ENCODE measurements at places on chromosomes 7 and 10.

GRCh38 chr10:17062955-17063484 lies 66.6 kb downstream of the CUBN start:
- no peak for DNase-seq

- DNase-seq = no peak
Measured at GRCh38 chr7:5586279-5586962, 162.8 kb upstream of the TNRC18 start.

DNA sequence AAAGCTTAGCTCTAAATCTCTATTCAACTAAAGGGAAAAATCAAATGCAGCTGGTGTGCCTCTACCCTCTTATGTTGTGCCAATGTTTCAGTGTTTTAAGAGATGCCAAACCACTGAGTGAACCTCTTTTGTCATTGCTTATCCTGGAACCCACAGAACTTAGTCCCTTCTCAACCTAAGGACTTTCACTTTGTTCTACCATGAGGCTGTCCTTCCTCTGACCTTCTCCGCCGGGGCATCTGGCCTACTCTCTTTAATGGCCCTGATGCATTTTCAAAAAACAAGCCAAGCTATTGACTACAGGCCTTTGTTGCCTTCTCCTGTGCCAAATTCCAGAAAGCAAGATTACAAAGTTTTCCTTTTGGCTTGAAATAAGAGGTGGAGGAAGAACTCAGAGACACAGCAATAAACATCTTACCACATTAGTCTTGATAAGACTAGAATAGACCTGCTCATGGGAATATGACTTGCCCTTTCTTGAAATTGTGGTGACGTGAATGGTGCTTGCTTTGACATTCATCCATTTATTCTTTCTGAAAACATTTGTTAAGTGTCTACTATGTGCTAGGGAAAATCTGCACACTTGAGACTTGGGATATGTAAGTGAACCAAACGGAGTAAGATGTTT lies 253.2 kb upstream of the SMIM30 start:
- DNase-seq = no peak

DNA sequence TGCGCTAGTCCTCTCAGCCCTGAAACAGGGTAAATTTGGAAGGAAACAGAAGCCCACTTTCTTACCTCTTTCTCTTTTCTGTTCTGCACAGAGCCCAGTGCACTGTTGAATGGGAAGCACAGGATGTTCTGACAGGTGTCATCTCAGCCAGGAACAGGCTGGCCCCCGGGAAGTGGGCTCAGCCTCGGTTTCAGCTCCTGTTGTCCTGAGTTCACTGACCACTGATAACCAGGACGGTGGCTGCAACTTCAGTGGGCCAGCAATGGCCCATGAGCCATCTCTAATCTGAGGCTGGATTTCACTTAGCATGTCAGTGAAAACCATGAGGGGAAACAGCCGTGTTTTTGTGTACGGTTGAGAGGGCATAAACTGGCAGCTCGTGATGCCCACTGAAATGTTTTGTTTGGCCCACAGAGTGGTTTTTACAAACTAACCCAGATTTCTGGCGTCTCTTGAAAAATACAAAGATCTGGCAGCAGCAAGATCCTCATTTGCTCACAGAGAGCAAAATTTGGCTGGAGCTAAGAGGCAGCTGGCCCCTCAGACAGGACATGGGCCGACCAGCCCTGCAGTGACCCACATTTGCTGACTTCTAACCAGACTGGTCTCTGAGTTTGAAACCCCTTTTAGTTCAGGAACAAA lies 455.9 kb downstream of the PAXIP1 start:
- no peak for DNase-seq

- DNase-seq = peak; percentile 46
Measured at GRCh38 chr10:98041352-98042043, 11.1 kb upstream of the CRTAC1 start.

DNA sequence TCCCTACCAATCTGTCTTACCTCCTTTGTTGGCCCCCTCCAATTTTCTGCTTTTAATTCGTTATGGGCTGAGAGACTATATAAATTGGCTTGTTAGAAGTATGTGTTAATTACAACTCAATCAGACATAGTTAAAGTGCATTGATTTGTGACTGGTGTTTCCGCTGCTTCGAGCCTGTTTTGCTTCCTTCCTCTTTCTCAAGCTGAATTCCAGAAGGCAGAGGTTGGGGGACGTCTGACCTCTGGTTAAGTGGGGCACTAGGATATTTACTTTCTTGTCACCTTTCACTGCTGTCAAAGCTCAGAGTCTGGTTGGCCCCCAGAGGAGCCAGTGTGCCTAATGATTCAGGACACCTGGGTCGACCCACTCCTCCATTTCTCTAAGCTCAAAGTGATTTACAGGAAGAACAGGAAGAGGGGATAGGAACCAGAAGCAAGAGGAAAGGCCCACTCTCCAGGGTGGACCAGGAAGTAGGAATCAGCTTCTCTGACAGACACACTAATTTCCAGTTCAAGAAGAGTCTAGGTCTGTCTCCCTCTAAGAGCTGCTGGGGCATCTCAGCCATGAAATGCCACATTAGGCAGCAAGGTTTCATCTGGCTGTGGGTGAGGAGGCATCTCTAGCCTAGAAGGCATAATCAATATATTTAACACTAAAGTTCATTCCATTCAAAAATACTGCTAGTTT lies 397.2 kb upstream of the NPVF start:
- DNase-seq = no peak

DNA sequence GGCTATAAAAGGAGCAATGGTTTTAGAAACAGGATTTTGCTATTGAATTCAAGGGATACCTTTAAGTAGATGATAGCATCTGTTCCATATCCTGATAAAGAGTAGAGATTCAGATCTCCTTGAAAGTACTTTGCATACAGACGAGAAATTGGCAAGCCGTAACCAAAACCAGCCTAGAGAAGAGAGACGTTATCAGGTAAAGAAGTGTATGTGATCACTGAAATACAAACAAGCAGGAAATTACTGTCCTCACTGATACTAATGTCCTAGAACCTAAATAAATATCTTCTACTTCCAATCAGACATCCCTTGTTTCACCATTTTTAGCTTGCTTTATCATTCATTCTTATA lies 9.4 kb downstream of the PDK4 start:
- DNase-seq = no peak

- DNase-seq = peak; percentile 27
Measured at GRCh38 chr10:31340343-31340742, 21.3 kb downstream of the ZEB1 start.

- peak; percentile 66 for DNase-seq
Measured at GRCh38 chr7:36736899-36737211, 12.6 kb upstream of the AOAH start.

- DNase-seq = no peak
Measured at GRCh38 chr10:1209355-1209979, 153.3 kb downstream of the WDR37 start.

- no peak for DNase-seq
Measured at GRCh38 chr7:125567686-125568085, 638.1 kb upstream of the POT1 start.

- no peak for DNase-seq
Measured at GRCh38 chr10:30868611-30869010, 163.1 kb downstream of the ZNF438 start.

DNA sequence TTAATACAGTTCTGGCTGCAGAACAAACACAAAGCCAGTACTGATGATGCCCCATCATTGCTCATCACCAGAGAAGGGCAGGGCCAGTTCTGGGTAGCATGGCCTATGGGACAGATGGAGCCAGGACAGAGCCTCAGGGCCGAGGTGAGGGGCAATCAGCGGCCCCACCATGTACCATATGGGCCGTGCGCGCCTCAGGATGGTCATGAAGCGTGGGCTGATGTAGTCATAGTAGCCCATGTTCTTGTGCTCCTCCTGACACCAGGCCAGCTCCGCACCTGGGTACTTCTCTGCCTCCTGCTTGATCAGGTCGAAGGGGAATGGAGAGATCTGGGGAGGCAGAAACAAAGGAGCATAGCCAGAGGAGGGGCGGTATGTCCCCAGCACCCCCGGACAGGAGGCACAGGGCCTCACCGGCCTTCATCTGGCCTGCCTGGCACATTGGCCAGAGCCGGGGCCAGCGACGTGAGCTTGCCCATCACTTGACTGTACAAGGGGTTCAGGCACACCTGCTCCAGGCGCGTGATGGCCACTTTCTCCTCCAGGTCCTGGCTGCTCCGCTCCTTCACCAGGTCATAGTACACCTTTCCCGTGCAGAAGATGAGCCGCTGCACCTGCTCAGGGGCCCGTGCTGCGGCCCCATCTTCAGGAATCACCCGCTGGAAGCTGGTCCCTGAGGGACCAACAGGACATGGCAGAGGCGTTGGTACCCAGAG lies 26.1 kb downstream of the OGDHL start:
- no peak for DNase-seq

- DNase-seq = no peak
Measured at GRCh38 chr10:111186358-111186757, 109.5 kb downstream of the ADRA2A start.

GRCh38 chr10:117530791-117531190 lies 11.8 kb upstream of the EMX2 start:
- DNase-seq = no peak

DNA sequence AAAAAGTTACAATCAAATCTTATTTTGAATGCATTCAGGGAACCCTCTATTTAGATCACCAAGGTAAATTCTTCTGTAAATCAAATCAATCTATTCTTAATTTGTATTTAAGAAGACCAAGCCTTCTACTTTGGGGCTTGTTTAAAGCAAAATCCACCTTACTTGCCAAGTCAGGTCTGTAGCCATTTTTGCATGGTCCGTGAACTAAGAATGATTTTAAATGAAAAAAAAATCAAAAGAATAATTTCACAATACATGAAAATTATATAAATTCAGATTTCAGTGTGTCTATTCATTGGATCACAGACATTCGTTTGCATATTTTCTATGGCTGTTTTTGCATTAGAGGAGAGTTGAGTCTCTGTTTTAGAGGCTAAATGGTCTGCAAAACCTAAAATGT lies 59.4 kb downstream of the SYPL1 start:
- no peak for DNase-seq

DNA sequence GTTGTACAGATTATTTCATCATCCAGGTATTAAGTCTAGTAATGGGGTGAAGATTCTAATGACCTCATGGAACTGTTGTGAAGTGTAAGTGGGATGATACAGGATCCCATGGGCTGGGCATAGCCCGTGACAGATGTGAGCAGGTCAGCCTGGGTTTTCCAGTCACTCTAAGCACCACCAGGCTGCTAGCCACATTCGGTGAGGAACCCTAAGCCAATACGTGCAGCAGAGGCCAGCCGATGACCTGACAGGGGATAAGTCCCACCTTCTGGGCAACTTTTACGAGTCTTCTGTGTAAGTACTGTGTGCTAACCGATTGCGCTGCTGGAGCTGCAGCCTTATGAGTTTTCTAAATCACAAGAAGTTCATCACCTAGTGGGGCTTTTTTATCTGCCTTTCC lies 7.3 kb downstream of the ZNF503 start:
- no peak for DNase-seq

DNA sequence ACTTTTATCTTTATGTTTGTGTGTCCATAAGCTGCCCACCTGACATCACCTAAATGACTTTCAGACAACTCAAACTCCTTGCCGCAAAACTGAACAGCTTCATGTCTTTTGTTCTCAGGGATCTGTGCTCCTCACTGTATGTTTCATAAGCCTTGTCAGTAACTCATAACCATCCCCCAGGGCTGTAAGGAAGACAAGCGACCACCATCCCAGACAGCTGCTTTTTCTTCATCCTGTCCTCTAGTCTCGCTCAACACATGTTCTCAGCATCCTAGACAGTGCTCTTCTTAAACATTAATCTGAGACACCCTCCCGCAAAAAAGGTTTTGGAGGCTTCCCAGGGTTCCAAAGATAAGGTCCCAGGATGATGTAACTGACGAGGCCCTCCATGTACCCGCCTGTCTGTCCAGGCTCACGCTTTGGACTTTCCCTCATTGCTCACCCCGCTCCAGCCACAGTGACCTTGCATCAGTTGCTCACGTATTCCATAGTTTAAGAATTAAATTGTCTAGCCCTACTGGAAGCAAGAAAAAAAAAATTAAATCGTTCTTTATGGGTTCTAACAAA lies 69.8 kb downstream of the MAP3K8 start:
- DNase-seq = no peak

GRCh38 chr7:158533386-158534133 lies 54.1 kb downstream of the PTPRN2 start:
- no peak for DNase-seq

DNA sequence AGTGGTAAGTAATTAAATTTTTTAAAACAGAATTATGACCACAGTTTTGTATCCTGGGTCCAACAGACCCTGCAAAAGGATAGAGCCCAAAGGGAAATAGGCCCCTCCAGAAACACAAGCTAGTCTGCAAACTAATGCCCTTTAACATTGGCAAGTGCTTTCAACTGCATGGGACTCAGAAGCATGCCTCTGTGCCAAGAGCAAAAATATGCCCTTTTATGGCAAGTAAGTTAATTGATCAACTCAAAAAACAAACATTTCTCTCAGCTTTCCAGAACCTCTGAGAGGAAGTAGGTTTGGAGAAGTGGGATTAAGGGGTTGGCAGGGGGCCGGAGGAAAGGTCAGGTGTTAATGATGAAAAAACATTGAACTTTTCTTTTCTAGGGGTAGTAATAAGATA lies 186.6 kb upstream of the PRSS1 start:
- DNase-seq = no peak

GRCh38 chr7:54897891-54898290 lies 120.9 kb upstream of the EGFR start:
- no peak for DNase-seq

GRCh38 chr10:113278664-113279063 lies 274.2 kb upstream of the HABP2 start:
- no peak for DNase-seq

DNA sequence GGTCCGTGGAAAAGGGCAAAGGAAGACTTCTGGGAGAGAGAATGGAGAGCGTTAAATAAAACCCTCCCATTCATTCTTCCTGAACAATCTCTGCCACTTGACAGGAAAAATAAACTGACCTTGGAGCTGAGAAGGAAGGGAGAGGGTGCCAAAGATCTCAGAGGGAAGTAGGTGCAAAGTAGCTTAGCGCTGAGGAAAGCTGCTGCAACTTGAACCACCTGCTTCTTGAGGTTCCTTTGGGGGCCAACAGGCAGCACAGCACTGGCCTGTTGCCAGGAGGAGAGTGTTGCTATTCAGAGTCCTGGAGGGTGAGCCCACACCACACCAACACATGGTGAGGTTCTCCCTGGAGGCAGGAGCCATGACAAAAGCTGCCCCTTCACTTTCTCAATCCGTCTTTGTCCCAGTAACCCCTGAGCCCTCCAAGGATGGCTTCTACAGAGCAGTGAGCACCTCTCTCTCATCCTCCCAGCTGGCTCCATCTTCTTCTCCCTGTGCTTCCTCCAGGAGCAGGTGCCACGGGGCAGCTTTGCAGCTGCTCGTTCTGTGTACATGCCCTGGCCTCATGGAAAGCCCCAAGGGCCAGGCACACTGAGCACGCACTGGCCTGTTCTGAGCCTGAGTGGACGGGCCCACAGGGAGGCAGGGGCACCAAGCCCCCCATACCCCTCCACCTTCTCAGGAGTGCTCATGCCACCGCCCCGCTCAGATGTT lies 101.3 kb downstream of the STRA8 start:
- no peak for DNase-seq

DNA sequence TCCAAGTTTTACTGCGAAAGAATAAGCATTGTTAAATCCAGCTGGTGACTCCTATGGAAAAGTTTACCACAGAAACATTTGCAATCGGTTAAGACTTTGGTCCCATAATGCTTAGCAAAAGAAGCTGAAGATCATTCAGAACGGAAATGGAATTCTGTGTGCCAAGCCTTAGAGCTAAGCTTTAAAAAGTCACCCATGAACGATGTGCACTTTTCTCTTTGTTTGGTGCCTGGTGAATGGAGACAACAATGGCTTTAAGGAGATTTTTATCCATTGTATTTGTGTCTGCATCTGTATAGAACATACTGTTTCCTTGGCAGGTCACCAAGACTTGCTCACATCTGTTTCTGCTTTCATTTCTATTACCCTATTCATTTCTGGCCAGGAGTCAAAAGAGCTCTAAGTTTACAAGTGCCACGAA lies 26.3 kb upstream of the COL1A2 start:
- DNase-seq = no peak
